ENCODE measurements at places on chromosomes 4 and X.

- no peak for DNase-seq
These were observed 560.4 kb downstream of the ANKRD50 start for GRCh38 chr4:124152132-124152531.

GRCh38 chr4:65865489-65865888 lies 195.2 kb upstream of the EPHA5 start:
- no peak for DNase-seq

- DNase-seq: no peak
These were observed 16.8 kb upstream of the NFXL1 start for GRCh38 chr4:47930971-47931804.

DNA sequence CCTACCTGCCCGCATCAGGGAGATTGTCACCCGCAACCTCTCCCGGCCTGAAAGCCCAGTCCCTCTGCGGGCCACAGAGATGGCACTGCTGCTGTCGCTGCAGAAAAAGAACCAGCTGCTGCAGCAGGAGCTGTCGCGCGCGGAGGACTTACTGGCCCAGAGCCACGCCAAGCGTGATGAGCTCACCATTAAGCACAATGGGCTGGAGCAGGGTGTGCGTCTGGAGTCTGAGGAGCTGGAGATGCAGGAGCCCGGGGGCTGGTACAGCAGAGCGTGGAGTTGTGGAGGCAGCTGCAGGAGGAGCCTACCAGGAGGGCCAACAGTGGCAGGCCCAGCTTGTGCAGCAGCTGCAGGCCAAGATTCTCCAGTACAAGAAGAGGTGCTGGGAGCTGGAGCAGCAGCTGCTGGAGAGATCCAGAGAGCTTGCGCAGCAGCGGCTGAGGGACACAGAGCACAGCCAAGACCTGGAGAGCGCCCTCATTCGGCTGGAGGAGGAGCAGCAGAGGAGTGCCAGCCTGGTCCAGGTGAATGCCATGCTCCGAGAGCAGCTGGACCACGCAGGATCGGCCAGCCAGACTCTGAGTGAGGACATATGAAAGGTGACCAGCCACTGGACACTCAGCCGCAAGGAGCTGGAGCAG lies 11.3 kb downstream of the SMIM10L2A start:
- DNase-seq: no peak

DNA sequence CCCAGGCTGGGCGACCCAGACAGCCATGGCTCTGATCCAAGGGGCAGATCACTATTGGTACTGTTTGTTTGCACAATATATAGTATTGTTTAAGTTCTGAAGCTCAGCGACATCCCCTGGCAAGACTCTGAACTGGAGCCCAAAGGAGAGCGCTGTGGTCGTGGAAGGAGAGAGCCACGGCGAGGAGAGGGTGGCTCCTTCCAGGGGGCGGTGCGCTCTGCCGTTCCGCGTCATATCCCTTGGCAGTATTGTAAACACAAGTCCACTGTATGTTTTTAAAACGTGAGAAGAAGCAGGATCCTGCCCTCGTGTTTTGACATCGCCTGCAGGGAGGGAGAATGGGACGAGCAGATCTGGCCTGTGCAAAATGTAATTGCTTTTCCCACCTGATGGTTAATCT lies 185.5 kb downstream of the RAB28 start:
- no peak for DNase-seq

- DNase-seq: no peak
These were observed 504.3 kb downstream of the RAB28 start for GRCh38 chr4:12979797-12980196.

DNA sequence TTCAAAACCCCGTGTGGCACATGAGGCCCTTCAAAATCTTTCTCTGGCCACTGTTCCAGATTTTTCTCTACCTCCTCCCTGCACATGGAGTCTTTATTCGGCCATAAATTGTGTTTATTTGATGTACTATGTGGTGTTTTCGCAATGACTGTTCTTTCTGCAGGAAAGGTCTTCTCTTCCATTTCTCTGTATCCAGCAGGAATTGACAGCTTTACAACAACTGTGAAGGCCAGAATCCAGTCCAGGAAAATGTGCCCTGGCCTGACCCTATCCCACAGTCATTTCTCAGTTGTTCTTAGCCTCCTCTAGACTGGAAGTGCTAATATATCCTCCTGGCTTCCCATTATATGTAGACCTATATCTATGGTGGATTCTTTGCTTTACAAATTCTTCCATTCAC lies 191.4 kb downstream of the COL25A1 start:
- no peak for DNase-seq

DNA sequence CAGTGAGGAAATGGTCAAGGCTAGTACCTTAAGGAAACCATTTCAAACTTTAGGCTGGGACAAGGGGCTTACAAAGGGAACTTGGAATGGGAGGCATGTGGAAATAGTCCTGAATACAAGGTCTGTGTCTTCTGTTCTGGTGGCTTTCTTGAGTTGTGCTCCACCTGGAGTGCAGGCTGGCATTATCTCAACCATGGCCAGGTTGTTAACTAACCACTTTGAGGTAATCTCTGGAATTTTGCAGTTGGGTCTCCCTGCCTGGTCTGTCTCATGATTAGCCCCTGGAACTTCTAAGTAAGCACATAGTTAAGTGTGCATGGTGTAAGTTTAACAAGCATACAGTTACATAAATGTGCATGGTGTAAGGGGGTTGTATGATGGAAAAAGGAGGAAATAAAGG lies 77.5 kb downstream of the PCDH18 start:
- no peak for DNase-seq

DNA sequence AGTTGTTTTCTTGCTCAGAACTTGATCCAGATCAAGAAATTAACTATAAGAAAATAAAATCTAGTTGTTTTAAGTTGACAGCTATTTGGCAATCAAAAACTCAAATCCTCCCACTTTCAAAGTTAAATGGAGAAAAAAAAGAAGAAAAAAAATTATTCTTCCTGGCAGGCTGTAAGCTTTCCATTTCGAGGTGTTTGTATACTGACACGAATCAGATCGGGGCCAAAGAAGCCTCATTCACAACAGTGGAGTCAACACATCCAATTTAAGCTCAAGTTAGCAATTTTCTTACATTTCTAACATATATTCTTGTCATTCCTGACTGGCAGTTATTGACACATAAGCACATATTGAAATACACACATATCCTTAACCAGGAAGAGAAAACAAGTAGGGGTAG lies 119.4 kb downstream of the UNC5C start:
- DNase-seq: no peak

DNA sequence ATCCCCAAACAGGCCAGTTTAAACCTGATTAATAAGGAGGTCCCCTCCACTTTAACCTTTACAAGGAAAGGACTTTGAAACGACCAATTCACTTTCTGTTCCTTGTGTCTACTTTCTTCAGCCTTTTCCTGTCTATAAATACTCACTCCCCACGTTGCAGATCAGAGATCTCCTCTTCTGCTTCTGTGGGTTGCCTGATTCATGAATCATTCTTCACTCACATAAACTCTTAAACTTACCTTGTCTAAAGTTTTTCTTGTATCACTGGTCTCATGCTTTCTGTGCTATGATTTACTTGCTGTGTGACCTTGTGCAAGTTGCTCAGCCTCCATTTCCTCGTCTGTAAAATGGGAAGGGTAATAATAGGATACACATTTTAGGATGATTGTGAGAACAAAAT lies 236.1 kb downstream of the QDPR start:
- DNase-seq: no peak

- no peak for DNase-seq
These were observed 29.8 kb upstream of the ZFP42 start for GRCh38 chr4:187965726-187966125.

DNA sequence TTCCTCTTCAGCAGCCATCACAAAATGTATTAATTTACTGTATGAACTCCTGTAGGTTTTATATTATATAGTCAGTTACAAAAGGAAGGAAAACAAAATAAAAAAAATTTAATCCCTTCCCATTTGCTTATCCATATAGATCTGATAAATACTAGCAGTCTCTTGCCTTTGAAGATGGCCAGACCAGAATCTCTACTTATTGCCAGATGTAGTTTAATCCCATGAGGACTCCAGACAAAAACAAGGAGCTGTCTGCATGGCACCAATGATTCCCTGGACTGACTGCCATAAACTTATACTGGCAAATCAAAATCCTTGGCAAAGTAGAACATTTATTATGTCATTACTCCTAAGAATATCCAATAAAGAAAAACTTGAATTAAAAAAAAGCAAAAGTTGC lies 223.3 kb upstream of the MAB21L2 start:
- DNase-seq: no peak
